Stimulated activated CD4-positive, alpha-beta T cell treated with anti-CD3 and anti-CD28 coated beads, Interleukin-4, amount 100 ng/mL, for 48 hours (primary cell): ENCODE measurements at places on chromosomes 6 and 20.

GRCh38 chr6:111260570-111261298, 173.4 kb downstream of the SLC16A10 start:
- DNase-seq = no peak

DNA sequence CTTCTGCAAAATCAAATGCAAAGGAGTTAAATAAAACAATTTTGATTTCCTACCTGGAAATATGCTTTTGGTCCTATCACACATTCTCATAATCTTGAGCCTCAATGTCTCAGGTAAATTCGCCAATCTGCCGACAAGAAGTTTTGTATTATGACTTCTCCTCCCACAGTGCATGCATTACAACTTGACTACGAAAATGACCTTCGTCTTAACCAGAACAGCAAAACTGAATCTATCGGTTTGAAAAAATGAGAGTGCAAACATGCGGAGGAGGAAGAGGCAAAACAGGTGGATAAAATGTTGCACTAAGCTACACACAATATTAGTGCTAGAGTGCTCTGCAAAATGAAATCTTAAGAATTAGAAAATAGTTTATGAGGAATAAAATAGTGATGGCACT, 43.4 kb downstream of the HIVEP2 start:
- DNase-seq = no peak

DNA sequence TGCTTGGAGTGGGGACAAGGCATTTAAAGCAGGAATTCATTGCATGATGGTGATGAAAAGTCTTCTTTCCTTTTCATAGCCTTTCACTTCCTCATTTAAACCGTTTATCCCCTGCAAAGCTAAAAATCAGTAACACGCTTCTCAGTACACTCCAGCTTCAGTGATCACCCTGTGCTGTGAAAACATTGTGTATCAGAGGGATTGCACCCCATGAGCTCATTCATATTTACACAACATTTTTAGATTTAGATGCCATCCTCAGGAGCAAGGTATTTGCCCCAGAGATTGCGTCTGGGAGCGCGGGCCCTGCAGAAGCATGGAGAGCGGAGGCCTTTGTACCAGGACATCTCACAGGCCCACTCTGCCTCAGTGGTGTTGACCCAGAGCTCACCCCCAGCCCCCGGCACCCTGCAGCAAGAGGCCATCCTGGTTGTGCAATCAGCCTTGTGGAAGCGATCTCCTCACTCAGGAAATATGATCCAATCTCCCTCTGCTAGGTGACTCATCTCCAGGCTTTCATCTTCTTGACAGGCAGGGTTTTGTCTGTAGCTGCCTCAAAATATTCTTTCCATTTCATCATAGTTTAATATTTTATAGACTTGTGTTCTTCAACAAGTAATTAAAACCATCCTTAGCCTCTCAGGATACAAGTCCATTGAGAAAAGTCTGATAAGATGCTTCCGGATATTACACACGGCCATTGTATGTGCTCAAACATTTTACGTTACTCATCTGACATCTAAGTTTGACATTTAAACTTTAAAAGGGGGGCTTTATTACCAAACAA, 38.9 kb upstream of the THBS2 start:
- no peak for DNase-seq

- no peak for DNase-seq
Measured at GRCh38 chr6:72646604-72647485, 25.0 kb downstream of the KCNQ5 start.

DNA sequence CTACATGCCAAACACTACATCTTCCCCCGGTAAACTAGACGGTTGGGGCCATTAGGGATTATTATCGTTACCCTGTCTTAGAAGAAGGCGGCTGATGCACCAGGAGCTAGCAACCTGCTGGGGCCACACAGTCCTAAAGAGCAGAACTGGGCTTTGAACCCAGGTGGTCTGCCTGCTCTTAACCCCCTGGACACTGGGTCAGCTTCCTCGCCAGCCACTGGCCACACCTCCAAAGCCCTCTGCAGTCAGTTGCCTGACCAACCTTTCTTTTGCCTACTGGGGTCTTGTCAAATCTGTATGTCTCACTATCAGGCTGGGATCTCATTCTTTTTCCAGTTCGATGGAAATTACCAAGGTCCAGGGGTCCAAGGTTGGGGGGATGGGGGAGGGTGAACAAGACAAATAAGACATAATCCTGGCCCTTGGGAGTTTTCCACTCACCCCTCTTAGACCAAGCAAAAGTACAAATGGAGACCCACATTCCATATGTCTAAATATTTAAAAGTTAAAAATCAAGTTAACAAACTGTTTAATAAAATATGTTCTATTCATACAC, 34.0 kb upstream of the FOXP4 start:
- no peak for DNase-seq

GRCh38 chr6:34129753-34130152, 16.1 kb downstream of the GRM4 start:
- DNase-seq = no peak

GRCh38 chr6:142883011-142883410, 62.0 kb downstream of the HIVEP2 start:
- no peak for DNase-seq

DNA sequence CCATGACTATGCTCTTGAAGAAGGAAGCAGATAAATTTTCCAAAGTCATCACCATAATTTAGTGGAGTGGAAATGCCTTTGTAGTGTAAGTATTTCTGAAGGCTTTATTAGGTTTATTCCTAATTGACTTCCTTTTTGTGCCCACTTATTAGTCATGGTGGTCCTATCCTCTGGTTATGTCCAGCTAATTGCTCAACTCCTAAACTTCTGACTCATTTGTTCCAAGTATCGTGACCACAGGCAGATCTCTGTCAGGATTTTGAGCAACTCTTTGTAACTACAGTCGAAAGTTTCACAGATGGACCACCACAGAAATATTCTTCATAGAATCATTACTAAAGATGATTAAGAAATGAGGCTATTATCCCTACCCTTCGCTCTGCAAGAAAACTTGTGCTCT, 315.6 kb upstream of the PTCHD4 start:
- no peak for DNase-seq

GRCh38 chr6:17015144-17015543, 86.7 kb upstream of the STMND1 start:
- DNase-seq = no peak

DNA sequence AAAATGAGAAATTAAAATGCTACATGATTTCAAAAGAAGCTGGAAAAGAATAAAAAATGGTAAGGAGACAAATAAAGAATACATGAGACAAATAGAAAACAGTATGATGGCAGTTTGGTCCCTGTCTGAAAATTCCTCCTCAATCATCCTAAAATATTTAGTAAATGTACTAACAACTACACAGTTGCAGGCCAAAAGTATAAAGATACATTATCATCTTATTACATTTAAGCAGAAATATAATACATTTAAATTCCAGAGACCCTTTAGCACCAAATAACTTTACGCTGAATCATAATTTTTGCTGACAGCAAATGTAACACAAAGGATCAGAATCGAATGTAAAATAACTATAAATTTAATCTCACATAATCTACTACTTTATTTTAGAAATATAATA, 4.4 kb downstream of the HMGCLL1 start:
- no peak for DNase-seq

DNA sequence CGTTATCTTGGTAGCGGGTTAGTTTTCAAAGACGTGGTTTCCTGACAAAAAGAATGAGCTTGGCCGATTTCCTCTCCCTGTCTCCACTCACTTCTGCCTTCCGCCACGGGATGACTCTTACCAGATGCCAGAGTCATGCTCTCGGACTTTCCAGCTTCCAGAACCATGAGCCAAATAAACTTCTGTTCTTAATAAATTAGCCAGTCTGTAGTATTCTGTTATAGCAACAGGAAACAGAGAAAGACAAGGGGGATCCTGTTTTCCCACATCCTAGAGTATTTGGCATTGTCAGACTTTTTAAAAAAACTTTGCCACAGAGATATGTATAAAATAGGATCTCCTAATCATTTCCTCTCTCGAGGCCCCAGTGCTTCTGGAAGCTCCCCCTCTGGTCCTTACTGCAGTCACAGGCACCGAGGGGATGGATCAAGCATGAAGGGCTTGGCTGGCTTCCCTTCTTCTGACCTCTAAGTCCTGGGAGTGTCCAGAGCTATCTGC, 84.9 kb upstream of the NAA20 start:
- no peak for DNase-seq

DNA sequence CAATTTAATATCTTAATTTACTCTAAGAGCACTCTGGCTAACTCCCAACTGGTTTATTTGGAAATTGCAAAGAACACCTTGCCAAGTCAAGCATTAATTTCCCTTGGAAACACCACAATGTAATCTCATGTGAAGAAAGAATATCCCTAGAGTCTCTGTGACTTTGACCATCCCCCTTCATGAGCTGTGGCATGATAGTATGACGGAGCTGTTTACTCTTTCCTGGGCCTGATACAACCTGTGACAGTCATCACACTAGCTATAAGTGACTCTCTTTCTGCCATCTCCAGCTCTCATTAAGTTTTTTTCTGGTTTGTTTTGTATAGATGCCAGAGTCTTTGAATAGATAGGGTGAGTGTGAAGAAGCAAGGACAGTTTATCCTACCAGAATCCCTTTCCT, 470.3 kb upstream of the JARID2 start:
- DNase-seq = no peak

DNA sequence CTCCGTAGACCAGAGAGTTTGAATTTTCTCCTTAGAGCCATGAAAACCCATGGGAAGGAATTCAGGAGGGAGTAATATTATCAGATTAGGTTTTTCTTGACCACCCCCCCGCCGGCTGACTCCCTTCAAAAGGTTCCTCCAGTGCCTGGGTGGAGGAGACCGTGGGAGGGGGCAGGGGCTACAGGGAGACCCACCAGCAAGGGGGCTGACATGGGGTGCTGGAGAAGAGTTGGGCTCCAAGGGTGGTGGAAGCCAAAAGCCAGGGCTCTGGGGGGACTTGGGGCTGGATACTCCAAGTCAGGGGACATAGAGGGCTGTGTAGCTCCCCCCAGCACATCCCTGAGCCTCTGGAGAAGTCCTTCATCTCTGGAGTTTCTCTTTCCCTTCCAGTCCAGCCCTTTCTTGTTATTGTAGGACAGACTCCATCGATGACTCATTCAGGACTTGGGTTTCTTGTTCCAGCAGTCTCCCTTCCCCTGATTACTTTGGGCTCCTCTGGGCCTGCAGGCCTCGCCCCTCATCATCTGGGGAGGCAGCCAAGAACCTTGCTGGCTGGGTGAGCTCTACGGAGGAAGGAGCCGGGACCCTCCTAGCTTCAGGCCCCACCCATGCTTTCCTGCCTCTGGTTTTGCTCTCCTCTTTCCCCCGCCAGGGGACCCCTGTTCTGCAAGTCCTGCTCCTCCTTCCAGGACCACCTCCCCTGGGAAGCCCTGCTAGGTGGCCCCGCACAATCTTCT, 10.5 kb upstream of the KIAA1755 start:
- no peak for DNase-seq

GRCh38 chr6:41939176-41939847, 2.3 kb downstream of the CCND3 start:
- peak; percentile 36 for DNase-seq

DNA sequence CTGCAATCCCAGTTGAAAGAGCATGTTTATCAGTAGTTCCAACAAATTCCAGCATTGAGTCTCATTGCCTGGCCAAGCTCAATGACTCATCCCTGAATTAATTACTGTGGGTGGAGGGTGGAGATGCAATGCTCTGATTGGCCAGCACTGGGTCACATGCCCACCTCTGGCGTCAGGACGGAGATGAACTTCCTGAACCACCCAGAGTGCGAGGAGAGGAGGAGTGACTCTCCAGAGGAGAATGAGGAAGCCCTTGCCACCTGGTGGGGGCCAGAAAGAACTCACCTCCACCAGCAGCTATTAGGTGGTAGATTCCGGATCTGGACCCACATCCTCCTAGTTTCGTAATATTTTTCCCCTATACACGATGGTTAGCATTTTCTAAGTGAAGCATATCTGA, 283.9 kb downstream of the TBC1D7 start:
- no peak for DNase-seq

GRCh38 chr6:19838442-19839236, 1.5 kb downstream of the ID4 start:
- no peak for DNase-seq

- no peak for DNase-seq
Measured at GRCh38 chr20:36467076-36467999, 74.0 kb upstream of the MYL9 start.

DNA sequence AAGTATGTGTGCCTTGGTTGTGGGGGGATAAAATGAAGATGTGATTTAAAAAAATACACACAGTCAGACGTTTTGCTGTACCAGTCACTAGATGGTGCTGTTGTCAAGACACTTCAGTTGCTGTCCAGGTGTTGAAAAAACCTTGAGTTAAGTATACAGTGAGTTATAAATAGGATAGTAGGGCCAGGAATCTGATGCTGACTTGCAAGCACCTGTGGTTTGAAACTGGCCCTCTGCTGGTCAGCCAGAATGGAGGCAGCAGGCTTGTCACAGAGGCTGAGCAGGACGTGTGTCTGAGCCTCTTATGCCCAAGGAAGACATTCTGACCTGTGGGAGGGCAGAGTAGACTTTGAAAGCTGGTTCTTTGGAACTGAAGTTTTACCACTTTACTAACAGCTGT, 27.8 kb downstream of the RNF8 start:
- DNase-seq = no peak

DNA sequence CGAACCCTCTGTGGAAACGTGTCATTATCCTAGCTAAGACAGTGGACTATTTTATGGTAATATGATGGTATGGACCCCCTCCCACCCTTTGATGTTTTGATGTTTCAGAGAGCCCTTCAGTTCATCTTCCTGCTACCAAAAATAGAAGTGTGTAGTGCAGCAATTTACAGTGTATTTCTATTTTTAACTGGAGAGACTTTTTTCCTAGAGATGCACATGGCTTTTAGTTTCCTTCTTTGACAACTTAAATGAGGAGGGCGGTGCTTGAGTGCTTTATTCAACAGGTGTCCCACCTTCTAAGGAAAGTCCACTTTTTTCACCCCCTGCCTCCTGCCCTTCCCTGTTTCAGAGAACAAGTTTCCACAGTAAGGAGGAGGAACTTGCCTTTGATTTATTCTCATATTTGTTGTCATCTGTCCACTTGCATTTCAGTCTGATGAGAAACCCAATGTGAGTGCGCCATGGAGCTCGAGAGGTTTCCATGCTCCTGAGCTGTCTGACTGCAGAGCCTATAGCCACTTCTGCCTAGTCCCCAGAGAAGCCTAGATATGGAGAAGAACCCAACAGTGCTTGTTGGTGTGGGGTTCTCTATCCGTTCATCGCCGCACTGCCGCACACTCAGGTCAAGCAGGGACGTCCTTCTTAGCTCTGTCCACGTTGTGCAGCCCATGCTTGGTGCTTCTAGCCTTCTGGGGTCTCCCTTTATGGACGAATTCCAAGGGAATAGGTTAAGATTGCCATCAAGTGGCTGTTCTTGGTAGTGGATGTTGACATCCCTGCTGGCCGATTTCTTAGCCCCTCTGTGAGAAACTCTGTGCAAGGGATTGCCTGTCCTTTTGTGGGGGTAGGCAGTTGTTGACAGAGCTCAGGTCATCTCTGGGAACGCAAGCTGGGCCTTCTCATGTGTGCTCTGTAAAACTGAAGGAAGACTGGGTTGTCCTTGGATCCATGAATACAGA, 144.2 kb downstream of the JARID2 start:
- DNase-seq = no peak

DNA sequence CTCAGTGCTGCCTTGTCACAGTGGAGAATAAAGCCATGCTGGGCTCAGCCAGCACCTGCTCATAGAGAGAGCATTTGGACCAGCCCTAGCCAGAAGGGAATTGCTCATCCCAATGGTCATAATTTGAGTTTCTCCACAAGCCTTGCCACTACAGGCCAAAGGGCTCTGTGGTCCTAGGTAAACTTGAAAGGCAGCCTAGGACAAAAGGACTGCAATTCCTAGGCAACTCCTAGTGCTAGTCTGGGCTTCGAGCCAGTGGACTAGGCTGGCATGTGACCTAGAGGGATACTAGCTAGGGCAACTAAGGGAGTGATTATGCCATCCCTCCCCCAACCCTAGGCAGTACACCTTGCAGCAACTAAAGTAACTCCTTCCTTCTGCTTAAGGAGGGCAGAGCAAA, 516.2 kb downstream of the BCKDHB start:
- no peak for DNase-seq
